ENCODE measurements at places on chromosomes 2 and 18. TPM values are rescaled to one million over a fixed set of nuclear protein-coding genes. Genes with fewer than 3 reads are reported as not detected.

GRCh38 chr2:126906781-126907180 lies 8.1 kb downstream of the TEX51 start:
- no peak for DNase-seq

DNA sequence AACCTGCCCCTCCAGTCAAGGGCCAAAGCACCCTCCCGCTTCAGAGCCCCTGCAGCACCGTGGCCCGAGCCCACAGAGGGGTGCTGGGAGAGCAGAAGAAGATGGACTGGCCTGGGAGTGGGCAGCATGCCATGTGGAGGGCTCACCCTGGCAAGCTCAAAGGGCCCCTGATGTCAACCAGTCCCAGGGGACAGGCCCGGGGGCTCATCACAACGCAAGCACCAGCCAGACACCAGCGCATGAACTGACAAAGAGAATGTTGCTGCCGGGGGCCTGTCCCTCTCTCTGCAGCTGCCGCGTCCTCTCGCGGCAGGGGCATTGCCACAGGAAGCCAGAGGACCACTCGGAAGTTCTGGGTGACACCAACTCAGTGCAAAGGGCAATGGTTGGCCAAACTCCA lies 30.3 kb upstream of the BIN1 start:
- no peak for DNase-seq

- peak; percentile 30 for DNase-seq
Measured at GRCh38 chr2:164495491-164496223, 125.6 kb downstream of the GRB14 start.

DNA sequence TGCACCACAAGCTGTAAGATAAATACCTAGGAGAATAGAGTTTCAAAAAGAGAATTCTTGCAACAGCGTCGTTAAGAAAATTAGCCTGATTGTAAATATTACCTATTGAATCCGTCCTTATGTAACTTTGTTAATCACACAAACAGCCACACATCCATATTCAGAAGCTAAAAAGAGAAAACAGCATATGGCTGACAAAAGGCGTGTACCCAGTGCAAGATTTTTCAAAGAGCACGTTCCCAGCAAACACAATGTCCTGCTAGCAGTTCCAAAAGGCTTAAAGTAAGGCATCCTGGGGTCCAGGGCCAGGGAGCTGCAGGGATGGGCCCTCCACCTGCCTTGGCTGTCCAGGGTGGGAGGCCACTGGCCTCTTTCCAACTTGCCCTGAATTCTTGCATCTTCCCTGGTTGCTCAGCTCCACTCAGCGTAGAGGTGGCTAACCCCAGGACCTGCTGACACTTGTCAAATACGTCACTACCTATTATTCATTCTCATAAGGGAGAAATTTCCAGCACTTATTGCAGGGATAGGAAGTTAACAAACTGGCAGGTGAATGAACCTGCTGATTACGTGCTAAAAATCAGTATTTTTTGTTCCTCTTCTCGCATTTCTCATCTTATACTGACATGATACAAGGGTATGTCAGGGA lies 102.1 kb upstream of the NEDD4L start:
- no peak for DNase-seq

- DNase-seq, result peak; percentile 27
Measured at GRCh38 chr2:35410431-35411061, 945.0 kb upstream of the CRIM1 start.

- DNase-seq, result no peak
Measured at GRCh38 chr2:68739595-68740399, 5.2 kb downstream of the ARHGAP25 start.

LYPD6 gene
- polyA plus RNA-seq, result 18.2 TPM

DNA sequence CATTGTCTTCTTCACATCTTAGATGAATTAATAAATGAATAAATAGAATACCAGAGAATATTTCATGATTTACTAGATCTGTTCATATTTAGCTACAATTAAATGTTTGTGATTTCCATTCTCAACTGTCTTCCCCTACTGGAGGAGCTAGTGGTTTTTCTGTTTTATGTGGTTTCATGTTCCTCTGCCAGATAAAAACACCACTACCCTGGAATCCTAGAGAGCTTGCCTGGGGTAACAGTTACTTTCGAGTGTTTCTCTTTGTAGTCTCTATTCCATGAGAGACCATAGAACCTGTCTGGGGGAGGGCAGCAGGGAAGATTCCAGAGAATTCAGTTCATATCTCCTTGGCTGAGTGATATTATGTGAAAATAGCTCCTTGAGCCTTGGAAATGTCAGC lies 349.2 kb downstream of the INSIG2 start:
- no peak for DNase-seq

DNA sequence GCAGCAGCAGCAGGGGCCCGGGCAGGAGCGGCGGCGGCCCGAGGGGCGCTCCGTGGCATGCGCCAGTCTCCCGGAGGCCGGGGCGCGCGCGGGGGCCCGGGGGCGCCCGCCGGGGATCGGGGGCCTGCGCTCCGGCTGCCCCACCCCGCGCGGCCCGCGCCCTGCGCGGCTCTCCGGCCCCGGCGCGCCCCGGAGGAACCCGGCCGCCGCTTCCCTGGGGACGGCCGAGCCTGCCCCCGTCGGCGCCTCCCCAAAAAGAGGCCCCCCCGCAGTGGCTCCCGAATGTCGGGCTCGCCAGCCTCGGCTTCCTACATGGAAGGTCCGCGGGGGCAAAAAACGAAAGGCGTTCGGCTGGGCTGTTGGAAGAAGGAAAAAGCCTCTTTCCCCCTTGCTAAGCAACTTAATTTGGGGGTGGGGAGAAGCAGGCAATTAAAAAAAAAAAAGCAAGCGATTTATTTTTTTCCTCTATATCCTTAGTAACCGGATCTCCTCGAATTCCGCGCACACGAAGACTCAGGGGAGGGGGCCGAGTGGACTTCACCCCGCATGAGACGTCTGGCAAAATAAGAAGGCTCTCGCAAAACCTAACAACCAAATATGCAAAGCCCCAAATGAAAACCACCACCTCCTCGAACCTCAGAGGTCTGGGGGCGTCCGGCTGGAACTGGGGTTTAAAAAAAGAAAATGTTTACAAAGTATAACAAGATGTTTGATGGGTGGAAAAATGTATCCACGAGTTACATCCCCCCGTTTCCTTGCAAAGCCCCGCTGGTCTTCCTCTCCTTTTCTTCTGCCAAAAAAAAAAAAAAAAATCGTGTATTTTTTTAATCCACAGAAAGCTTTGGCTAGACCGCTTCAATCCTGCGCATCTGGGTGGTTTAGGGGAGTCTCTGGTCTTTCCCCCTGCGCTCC lies at the start of gene SMAD7:
TSS of gene SMAD7 (minus strand) at position 430 of the 912 bp plus-strand sequence. CDS start 541 bp downstream, outside the sequence.
- no peak for DNase-seq

All from renal pelvis (tissue), 12 donors.